CD4-positive, alpha-beta memory T cell (primary cell): ENCODE measurements at places on chromosomes 6 and 20.

GRCh38 chr6:124200661-124201060 lies 397.0 kb downstream of the NKAIN2 start:
- no peak overlapping the region for H3K27ac ChIP-seq
- no peaks in the 10 kb centered on the region for H3K4me1 ChIP-seq
- H3K4me3 ChIP-seq: no peak overlapping the region
- no peaks in the 10 kb centered on the region for H3K36me3 ChIP-seq
- no peak for DNase-seq

DNA sequence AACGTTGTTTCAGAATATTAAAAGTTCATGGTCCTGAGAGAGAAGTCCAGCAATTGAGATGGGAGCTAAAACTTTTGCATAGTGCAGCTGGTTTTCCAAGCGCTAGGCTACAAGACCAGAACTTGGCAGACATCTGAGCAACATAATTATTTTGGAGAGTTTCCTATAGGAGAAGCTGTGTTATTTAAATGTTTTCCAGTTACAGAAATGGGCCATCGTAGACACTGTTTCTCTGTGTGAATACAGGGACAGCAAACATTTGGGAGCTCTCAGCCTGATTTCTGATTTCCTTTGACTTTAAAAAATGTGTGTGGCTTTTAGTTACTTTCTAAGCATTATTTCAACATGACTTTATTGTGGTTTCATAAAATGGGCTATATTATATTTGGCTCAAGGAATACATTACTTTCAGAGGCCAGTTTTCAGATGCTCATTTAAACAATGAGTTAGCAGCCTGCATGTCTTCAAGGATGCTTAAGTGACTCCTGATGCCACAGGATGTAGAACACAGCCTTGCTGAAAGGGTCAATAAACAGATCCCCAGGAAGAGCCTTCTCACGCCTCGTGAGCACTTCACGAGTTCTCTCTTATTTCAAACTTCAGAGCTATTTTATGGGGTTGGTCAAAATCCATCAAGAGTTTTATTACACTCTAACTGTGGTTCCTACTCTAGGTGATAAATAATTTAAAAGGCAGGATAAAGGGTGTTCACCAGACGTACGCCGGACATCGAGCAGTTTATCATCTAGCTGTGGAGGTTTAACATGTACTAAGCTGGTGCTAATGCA lies 193.8 kb downstream of the SMOC2 start:
- no peak for DNase-seq
- H3K36me3 ChIP-seq: no peaks in the 10 kb centered on the region
- no peak overlapping the region for H3K4me3 ChIP-seq
- H3K4me1 ChIP-seq: no peaks in the 10 kb centered on the region
- H3K27me3 ChIP-seq: no peaks in the 10 kb centered on the region

- H3K4me3 ChIP-seq: no peak overlapping the region
- no peaks in the 10 kb centered on the region for H3K4me1 ChIP-seq
- H3K27ac ChIP-seq: no peak overlapping the region
- H3K36me3 ChIP-seq: no peaks in the 10 kb centered on the region
- H3K27me3 ChIP-seq: no peaks in the 10 kb centered on the region
Observed at GRCh38 chr6:119027465-119027864, 51.0 kb downstream of the FAM184A start.

DNA sequence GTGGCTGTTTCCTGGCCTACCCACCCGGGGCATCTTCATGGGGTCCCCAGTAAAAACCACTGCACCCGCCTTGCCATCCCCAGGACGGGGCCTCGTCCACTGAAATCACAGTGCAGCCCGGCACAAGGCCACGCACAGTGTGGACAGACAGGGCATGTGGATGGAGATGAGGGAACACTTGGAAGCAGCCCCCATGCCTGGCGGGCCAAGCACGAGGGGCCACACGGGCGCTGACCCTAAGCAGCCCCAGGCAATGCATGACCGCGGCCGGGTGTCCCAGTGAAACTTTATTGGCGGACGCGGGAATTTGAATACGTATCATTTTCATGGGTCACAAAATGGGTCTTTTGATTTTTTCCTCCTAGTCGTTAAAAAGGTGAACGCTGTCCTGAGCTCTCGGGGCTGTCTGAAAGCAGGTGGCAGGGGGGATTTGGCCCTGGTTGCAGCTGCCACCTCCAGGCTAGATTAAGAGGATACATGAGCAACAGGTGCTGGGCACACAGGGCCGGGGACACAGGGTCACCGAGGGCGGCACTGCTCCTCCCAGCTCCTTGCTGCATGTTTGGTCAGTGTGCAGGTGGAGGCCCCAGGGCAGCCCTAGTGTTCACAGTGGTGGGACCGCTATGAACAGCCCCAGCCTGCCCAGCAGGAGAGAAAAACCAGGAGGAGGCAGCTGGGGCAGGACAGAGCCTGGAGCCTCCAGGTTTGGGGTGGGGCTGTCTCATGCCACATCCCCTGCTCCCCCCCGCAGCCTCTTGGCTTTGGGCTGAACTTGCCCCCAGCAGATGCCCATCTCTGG lies 74.9 kb upstream of the SLCO4A1 start:
- H3K27me3 ChIP-seq: no peaks in the 10 kb centered on the region
- no peak overlapping the region for H3K4me3 ChIP-seq
- no peaks in the 10 kb centered on the region for H3K36me3 ChIP-seq
- H3K27ac ChIP-seq: no peak overlapping the region
- no peaks in the 10 kb centered on the region for H3K4me1 ChIP-seq
- no peak for DNase-seq

GRCh38 chr6:166775180-166775922 lies 148.3 kb upstream of the RPS6KA2 start:
- H3K4me3 ChIP-seq: no peak overlapping the region
- peaks cover 5% of the 10 kb centered on the region for H3K4me1 ChIP-seq
- no peak overlapping the region for H3K27ac ChIP-seq
- H3K27me3 ChIP-seq: no peaks in the 10 kb centered on the region
- peak; percentile 76 for DNase-seq

DNA sequence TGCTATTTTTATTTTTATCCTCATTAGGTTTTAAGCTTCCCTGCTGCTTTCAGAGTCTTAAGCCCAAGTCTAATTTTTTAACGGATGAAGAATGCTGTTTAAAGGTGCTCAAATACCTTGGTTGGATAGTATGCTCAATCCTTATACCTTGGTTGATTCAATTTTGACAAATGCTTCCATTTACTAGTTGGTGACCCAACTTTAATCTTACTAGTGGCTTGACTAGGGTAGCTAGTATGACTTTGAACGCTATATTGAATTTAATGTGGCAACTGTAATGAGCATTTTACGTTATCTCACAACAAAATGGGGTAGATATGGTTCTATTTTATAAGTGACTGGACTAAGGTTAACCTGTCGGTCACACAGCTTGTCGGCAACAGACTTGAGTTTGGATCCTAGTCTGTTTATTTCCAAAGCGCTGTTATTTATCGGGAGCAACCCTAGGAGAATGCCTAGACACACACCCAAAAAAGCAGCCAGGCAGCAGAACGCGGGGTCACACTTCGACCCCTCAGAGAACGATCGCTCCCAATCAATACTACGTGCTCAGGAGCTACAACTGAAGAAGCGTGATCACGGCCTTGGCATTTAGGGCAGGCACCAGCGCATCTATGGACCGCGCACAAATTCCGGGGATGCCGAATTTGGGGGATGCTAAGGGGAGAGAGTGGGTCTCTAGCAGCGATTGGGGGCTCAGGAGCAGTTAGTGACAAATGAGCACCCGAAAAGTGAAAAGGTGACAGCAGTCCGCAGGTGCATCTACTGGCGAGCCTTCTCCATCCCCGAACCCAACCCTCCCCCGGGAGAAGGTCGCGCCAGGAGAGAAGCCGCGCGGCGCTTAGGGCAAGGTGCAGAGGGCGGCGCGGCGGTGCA lies 586 bp upstream of the ALDH5A1 start:
- H3K36me3 ChIP-seq: no peaks in the 10 kb centered on the region
- peak overlapping the region; percentile 75 for H3K4me3 ChIP-seq
- no peak for DNase-seq
- peak overlapping the region; percentile 18 for H3K27ac ChIP-seq
- H3K4me1 ChIP-seq: peaks cover 18% of the 10 kb centered on the region

DNA sequence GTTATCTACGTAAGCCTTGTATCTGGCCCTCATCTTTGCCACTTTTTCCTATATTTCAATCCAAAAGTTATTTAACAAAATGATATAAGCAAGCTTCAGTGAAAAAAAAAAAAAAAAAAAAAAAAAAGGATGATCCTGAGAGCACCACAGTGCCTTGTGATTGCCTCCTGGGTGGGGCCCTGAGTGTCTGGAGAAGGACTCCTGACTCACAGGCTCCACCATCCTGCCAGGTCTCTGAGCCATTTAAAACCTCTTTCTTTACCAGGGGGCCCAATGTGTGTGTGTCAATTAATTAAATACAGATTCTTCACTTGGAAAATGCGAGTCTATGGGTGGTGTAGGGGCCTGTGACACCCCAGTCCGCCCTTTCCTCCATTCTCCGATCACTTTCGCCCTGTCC lies 105.2 kb downstream of the SMOC2 start:
- DNase-seq: no peak
- H3K4me3 ChIP-seq: no peak overlapping the region
- no peaks in the 10 kb centered on the region for H3K36me3 ChIP-seq
- no peak overlapping the region for H3K27ac ChIP-seq
- no peaks in the 10 kb centered on the region for H3K4me1 ChIP-seq

GRCh38 chr6:110493253-110493800 lies 16.9 kb upstream of the SLC22A16 start:
- H3K27ac ChIP-seq: no peak overlapping the region
- H3K4me3 ChIP-seq: no peak overlapping the region
- no peaks in the 10 kb centered on the region for H3K27me3 ChIP-seq
- no peaks in the 10 kb centered on the region for H3K4me1 ChIP-seq

DNA sequence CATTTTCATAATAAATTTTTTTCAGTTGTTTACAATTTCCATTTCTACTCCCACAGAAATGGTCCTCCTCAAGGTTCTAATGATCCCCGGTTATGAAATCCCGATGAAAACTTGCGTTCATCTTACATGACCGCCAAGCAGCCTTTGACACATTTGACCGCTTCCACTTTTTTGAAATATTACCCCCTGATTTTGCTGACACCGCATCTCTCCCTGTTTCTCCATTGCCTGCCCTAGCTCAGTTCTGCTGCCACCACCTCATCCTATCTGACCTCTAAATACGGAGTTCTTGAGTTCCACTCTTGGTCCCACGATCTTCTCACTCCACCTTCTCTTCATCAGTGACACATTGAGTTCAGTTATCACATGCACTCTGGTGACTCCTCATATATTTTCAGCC lies 74.1 kb downstream of the SLC35B3 start:
- no peak for DNase-seq
- no peaks in the 10 kb centered on the region for H3K4me1 ChIP-seq
- no peaks in the 10 kb centered on the region for H3K36me3 ChIP-seq
- no peak overlapping the region for H3K27ac ChIP-seq

GRCh38 chr6:150681578-150682395 lies 82.1 kb downstream of the PLEKHG1 start:
- DNase-seq: no peak
- no peaks in the 10 kb centered on the region for H3K4me1 ChIP-seq
- H3K27ac ChIP-seq: no peak overlapping the region
- no peaks in the 10 kb centered on the region for H3K36me3 ChIP-seq
- no peaks in the 10 kb centered on the region for H3K27me3 ChIP-seq
- H3K4me3 ChIP-seq: no peak overlapping the region

DNA sequence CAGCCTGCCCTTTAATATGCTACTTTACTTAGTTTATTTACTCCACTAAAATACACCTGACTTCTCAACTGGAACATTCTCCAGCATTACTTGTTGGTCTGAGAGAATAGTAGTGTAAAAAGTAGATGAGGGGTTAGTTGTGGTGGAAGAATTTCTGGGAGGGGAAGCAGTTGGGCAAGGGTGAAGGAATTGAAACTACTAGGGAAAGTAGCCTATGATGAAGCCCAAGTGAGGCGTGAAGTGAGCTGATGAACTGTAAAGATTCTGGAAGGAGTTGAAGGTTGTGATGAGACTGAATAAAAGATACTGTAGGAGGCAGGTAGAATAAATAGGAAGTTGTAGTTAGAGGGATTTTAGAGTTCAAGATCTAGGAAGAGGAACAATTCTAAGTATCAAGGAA lies 72.5 kb downstream of the ITCH start:
- H3K36me3 ChIP-seq: peaks cover 29% of the 10 kb centered on the region
- no peak for DNase-seq
- H3K27ac ChIP-seq: no peak overlapping the region
- no peaks in the 10 kb centered on the region for H3K4me1 ChIP-seq
- no peaks in the 10 kb centered on the region for H3K27me3 ChIP-seq

- peak overlapping the region; percentile 65 for H3K27ac ChIP-seq
- peak overlapping the region; percentile 36 for H3K4me3 ChIP-seq
- no peaks in the 10 kb centered on the region for H3K36me3 ChIP-seq
- no peaks in the 10 kb centered on the region for H3K27me3 ChIP-seq
- H3K4me1 ChIP-seq: peaks cover 97% of the 10 kb centered on the region
Observed at GRCh38 chr20:50520222-50520880, 10.2 kb downstream of the PTPN1 start.

- H3K4me1 ChIP-seq: no peaks in the 10 kb centered on the region
- peaks cover 32% of the 10 kb centered on the region for H3K36me3 ChIP-seq
- H3K27ac ChIP-seq: no peak overlapping the region
- H3K27me3 ChIP-seq: no peaks in the 10 kb centered on the region
Observed at GRCh38 chr6:155260686-155261085, 3.1 kb upstream of the CLDN20 start.

DNA sequence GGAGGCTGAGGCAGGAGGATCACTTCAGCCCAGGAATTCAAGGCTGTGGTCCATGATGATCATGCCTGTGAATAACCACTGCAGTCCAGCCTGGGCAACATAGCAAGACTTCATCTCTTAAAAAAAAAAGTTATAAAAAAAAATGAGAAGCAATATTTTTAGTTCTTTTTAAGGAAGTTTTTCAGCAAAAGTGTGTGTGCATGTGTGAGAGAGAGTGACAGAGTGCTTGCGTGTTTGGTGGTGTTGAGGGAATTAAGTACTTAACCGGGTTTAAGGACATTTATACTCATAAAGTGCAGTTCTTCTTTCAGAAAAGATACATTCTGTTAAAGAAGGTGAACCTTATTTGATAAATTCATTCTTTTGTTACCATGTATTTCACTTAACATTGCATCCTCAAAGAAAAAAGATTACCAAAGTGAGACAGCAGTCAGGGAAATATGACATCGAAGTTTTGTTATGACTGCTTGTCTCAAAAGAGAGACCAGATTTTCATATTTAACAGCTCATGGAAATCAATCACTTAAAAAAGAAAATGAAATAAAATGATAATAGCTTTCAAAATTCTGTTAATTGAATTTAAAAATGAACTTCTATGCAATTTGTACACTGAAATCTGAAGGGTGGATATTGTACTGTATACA lies 254.7 kb downstream of the ARHGAP18 start:
- no peak overlapping the region for H3K4me3 ChIP-seq
- no peak for DNase-seq
- no peaks in the 10 kb centered on the region for H3K36me3 ChIP-seq
- H3K27me3 ChIP-seq: no peaks in the 10 kb centered on the region

GRCh38 chr6:29770306-29770705 lies 47.1 kb downstream of the HLA-F start:
- H3K27ac ChIP-seq: no peak overlapping the region
- no peaks in the 10 kb centered on the region for H3K4me1 ChIP-seq
- no peak overlapping the region for H3K4me3 ChIP-seq
- no peak for DNase-seq
- H3K27me3 ChIP-seq: peaks cover 4% of the 10 kb centered on the region
